Germinal center (tissue), 1 donor: ENCODE measurements at places on chromosomes 4 and X.
A peak's percentile ranks its signal among the peaks of the same experiment; 100 is the strongest.

DNA sequence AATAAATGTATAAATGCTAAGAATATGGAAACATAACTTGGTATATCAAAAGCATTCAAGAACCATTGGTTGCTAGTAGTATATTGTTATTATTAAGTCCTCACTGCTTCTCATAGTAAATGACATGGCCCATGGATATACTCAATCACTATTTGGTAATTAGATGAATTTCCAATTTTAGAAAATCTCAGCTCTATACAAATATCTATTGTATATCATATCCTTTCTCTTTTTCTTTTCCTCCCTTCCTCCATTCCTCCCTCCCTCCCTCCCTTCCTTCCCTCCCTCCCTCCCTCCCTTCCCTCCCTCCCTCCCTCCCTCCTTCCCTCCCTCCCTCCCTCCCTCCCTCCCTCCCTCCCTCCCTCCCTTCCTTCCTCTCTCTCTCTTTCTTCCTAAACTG lies 514.4 kb upstream of the LCORL start:
- DNase-seq: no peak

DNA sequence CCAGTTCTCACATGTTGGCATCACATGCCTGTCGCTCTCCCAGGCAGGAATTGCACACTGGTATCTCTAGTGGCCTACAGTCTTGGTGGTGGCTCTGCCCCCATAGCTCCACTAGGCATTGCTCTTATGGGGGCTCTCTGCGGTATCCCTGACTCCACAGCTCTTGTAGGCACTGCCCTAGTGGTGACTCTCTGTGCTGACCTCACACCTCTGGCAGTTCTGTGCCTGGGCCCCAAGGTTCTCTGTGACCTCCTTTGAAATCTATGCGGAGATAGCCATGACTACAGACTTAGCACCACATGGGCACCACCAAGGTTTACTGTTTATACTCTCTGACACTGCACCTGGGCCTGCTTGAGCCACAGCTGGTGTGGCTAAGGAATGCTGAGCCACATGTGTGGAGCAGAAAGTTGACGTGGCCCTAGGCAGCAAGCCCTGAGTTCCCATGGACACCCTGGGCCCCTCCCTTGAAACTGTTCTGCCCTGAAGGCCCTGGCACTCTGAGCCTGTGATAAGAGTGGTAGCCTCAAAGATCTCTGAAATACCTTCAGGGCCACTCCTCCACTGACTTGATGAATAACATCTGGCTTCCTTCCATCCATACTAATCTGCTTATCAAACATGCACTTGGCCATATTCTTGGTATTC lies 8.0 kb downstream of the SLC9B1 start:
- DNase-seq: no peak

GRCh38 chrX:151789179-151789800 lies 54.7 kb downstream of the CNGA2 start:
- no peak for DNase-seq

GRCh38 chrX:31909850-31910572 lies 838.2 kb upstream of the FTHL17 start:
- no peak for DNase-seq

DNA sequence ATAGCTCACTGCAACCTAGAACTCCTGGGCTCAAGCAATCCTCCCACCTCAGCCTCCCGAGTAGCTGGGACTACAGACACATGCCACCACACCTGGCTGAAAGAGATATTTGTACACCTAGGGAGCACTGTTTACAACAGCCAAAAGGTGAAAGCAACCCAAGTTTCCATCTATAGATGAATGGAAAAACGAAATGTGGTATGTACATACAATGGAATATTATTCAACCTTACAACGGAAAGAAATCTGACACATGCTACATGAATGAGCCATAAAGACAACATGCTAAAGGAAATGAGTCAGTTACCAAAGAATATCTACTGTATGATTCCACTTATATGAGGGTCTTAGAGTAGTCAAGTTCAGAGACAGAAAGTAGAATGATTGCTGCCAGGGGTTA lies 52.2 kb downstream of the ABCG2 start:
- no peak for DNase-seq

DNA sequence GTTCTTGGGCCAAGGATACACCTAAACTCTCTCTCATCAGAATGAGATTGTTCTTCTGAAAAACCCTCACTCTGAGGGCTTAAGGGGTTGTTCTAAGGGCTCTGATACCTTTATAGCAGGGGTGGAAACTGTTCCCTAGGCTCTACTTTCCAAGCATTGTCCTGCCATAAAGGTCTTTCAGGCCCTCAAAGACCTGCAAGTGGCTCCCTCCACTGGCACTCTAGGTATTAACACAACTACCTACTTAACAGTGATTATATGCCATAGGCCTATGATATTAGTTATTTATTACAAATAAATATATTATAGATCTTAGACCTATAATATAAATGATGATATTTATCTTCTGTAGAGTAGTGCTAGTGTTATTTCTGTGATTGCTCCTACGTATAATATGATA lies 473.7 kb upstream of the RPS6KA3 start:
- no peak for DNase-seq

GRCh38 chr4:76067652-76068286 lies 6.7 kb upstream of the ART3 start:
- DNase-seq: peak; percentile 64

DNA sequence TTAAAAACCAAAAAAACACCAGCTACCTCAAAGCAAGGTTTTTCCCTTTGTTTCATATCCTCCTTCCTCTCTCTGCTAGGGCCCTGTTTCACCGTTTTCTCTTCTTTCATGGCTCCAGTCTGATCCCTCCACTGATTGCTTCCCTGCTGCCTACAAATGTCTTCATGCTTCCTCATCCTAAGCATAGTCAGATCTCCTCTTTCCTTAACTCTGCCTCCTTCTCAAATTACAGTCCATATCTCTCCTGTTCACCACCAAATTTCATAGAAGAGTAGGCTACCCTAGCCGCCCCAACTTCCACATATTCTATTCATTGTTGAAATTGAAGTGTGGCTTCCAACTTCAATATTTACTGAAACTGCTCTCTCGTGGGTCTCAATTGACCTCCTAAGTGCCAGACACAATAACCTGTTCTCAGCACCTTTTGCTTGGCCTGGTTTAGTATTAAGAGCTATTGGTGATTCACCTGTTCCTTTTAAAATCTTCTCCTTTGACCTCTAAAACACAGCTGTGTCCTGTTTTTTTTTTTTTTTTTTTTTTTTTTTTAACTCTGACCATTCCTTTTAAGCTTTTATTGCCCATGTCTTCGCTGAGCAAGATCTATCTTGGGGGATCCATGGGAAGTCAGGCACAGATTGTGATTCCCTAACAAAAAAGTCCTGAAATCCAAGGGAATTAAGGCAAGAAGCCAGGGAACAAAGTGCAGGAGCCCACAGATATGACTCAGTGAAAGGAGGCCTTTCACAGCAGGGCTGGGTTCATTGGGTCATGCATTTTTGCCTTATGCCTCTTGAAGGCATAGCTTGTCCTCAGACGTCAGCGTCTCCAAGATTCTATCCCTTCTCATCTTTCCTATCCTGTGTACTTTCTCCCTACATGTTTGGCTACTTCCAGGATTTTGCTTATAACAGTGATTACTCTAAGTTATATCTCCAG lies 85.4 kb downstream of the RPS3A start:
- DNase-seq: no peak

DNA sequence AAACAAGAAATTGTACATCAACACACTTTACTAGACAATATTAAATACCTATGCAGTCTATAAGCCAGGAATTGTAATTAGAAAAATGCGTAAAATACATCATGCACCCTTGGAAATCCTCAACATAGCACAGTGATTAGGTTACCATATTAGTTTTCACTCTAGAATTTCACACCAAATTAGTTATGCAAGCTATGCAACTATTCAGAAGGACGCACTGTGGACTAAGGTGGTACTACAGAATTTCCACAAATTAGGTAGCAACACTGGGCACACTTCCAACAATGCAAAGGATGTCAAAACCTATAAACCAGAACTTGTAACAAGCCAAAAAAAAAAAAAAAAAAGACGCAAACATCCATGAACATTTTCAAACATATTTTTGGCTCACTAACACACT lies 71.1 kb upstream of the ZCCHC13 start:
- DNase-seq: no peak

DNA sequence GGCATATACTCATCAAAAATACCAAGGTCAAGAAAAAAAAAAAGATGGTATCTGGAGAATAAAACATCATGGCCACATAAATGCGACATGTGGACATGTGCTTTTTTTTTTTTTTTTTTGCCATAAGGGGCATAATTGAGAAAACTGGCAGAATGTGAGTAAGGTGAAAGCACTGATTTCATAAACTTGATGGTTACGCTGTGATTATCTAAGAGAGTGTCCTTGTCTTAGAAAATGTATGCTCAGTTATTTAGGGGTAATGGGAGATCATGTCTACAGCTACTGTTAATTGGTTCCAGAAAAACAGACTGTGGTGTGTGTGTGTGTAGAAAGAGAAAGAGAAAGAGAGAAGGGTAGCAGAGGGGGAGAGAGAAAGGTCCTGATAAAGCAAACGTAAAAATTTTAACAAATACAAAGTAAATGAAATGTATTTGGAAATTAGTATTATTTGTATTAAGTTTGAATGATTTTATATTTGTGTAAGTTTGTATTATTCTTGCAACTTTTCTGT lies 8.1 kb downstream of the DNAJB14 start:
- no peak for DNase-seq

DNA sequence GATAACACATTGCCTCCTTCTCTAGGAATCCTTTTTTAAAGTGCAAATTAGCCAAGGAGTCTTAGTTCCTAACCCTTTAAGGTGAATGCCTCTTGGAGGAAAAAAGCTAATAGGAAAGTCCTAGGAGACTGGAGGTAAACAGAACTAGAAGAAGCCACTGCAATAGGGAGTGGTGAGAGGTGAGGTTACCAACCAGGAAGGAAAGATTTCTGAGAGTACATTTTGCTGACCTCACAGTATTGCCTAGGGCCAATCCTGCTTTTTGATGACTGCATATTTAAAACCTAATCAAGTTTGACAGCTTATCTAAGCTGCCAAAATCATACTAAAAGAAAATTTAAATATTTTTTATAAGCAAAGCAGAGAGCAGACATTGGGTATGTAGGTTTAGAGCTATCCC lies 7.3 kb upstream of the CUL4B start:
- DNase-seq: no peak

GRCh38 chr4:36178484-36178883 lies 65.8 kb downstream of the ARAP2 start:
- no peak for DNase-seq

GRCh38 chrX:19554786-19555185 lies 39.5 kb upstream of the MAP3K15 start:
- no peak for DNase-seq

DNA sequence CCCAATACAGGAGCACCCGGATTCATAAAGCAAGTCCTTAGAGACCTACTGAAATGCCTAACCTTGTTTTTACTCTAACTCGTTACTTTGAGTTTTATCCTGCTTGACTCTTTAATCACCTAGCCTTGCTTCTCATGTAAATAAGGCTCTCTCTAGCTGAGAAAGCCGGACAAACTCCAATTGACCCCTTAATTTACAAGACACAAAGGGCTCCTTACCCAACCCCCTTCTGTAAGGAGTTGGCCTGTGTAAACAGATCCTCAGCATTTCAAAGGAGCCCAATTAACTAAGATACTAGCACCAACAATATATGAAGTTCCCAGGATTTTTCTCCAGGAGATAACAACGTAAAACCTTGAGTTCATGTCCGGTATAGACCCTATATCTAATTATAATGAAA lies 61.7 kb downstream of the CT47B1 start:
- DNase-seq: no peak

DNA sequence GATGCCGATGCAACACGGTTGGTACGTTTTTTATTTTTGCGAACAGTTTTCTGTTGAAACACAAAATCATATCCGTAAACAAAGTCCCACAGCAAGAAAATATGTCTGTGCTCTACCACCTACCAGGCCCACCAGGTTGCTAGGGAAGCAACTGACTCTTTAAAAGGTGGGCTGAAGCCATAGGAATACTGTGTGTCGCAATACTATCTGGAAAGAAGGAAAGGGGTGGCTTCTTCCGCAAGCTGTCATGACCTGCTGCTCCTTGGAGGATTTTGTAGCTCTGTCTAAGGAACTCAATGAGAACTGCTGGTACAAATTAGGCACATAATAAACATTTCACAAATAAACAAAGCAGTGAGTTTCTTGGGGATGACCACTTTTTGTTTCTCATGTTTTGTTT lies 46.5 kb downstream of the BEND2 start:
- DNase-seq: no peak

GRCh38 chrX:19616959-19617358 lies 101.7 kb upstream of the MAP3K15 start:
- no peak for DNase-seq

DNA sequence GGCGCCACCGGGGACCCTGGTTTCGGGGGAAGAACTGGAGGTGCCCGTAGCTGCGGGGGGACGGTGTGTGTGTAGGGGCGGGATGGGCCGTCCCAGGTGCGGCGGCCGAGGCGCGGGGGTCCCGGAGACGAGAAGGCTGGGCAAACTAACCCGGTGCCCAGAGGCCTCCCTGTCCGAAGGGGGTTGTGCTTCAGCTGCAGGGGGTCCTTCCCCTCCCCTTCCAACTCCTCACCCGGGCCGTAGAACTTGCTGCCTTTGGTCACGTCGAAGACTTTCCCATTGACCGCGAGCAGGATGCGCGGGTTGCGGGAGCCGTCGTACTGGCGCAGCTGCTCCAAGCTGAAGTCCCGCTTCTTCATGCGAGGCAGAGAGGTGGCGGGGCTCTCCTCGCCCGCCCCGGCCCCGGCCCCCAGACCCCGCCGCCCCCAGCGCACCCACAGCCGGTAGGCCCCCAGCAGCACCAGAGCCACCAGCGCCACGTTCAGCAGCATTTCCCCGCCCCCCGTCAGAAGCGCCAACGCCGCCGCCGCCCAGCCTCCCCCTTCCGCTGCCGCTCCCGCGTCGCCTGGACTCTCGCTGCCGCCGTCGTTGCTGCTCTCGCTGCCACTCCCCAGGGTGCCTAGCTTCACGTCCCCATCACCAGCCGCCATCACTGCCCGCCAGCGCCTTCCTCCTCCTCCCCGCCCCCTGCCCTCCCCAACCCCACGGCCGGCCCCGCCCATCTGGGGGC lies at the start of gene PGRMC2:
Gene PGRMC2 (minus strand): TSS at position 673 of the 730 bp plus-strand sequence. CDS start 23 bp downstream, at position 650.
- DNase-seq: peak; percentile 47

- DNase-seq: no peak
These were observed 33.0 kb downstream of the PLAC1 start for GRCh38 chrX:134625315-134625718.

DNA sequence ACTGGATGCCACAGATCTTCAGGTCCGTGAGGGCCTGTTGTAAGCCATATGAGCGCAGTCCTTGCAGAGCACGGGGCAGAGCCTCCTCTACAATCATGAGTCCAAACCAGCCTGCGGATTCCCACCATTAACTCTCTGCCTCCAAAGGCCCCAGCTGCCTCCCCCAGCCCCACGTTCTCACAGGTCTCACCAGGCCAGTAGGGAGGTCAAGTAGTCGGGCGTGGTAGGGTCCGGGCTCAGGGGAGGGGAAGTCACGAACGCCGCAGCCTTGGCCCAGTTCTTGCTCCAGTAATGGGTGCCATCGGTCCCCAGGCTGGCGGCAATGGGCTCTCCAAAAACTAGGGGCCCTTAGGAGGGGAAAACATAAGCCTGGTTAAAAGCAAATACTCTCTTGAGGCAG lies 53.6 kb downstream of the CRMP1 start:
- no peak for DNase-seq

GRCh38 chr4:140641105-140641555 lies 72.4 kb upstream of the UCP1 start:
- no peak for DNase-seq
